ENCODE measurements at places on chromosomes 7 and 10.

DNA sequence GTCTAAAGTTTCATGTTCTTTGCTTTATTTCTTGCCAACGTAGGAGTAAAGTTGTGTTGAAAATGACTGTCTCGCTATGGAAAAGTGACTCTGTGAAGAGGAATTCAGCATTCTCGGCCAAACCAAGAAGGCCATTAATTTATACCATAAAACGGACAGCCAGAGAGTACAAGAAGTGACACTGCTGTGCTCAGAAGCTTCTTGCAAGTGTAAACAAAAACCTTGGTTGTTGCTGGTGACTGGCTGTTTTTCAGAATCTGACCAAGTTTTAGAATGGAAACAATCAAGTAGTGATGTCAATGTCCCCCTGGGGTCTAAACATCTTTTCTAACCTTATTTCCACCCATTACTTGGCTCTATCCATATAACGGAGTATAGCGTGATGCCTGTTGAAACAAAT lies 201.9 kb downstream of the INHBA start:
- DNase-seq = no peak

DNA sequence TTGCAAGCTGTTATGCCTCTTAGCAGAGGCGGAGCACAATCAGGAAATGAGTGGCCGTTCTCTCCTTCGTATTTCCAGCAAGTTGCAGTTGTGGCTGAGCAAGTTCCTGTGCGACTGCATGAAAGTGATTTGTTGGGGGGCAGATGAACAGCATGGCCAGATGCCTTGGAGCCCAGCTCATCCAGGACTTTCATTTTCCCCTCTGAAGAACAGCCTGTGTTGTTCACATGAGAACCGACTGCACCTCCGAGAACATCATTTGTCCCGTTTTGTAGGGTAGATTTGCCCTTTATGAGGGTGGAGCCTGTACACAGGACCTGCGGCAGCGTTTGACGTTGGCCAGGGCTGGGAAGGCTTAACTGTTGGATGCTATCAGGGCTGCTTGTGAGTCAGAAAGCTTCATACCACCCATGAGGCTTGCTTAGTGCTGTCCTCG lies 4.4 kb downstream of the BAG3 start:
- DNase-seq = peak; percentile 39

GRCh38 chr7:69651101-69651590 lies 52.9 kb downstream of the AUTS2 start:
- no peak for DNase-seq

DNA sequence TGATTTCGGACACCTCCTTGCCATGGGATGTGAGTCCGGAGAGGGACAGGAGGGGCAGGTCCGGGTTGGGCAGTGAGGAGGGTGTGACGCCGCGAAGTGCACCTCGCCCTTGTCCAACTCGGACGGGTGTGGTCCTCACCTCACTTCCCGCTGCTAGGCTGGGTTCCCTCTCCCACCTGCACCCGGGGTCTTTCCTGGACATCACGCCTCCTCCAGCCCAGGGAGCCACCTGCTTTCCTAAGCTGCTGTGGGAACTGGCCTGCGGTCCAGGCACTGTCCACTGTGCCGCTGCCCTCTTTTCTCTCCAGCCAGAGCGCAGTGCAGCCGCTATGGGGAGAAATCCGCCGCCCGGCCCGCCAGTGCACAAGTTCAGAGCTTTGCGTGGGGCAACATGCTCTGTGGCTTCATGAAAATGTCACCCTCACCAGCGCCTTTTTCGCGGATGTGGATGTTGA lies 45.0 kb upstream of the ZNF716 start:
- no peak for DNase-seq

DNA sequence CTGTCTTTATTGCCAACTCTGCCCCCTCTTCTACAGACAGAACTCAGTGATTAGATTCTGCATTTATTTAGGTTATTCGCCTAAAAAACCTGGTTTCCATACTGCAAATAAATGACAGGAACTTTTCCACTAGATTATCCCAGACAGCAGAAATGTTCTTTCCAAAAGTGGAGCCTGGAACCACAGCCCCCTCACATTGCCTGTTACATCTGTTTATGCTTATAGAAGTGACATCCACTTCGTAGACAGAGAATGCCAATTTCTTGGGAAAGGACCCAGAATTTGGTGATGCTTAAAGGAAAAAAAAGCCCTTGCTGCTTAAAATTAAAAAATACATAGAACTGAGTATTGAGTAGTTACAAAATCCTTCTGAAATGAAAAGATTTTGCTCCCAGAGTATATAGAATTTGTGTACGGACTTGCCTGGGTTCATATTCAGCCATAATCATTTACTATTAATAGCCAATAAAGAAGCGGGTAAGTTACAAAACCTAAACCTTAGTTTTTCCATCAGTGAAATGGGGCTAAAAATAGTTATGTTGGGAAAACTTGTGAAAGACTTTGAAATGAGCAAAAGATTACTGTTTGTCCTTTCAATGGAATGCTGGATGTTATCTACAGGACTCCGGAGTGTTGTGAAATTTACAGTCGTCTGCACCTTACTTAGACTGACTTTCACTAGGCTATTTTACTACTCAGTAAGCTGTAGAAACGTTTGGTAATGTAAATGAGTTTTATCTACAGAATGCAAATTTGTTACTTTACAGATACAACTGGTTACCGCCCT lies 1.1 kb upstream of the PPP1R9A start:
- DNase-seq = no peak

DNA sequence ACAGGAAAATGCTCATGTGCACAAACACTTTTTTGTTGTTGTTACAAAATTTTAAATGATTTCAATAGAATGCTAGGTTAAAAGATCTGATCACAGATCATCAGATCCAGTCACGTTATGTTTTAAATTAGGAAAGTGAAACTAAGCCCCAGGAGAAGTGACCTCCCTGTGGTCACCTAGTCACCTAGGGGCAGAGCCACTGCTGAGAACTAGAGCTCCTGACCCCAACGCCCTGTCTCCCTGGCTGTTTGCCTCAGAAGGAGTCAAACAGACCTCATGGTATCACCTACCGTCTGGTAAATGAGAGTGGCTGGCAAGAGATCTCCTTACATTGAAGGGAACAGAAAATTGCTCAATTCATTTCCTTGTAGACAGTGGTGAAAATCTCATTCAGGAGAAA lies 447.3 kb downstream of the ADRA2A start:
- no peak for DNase-seq

DNA sequence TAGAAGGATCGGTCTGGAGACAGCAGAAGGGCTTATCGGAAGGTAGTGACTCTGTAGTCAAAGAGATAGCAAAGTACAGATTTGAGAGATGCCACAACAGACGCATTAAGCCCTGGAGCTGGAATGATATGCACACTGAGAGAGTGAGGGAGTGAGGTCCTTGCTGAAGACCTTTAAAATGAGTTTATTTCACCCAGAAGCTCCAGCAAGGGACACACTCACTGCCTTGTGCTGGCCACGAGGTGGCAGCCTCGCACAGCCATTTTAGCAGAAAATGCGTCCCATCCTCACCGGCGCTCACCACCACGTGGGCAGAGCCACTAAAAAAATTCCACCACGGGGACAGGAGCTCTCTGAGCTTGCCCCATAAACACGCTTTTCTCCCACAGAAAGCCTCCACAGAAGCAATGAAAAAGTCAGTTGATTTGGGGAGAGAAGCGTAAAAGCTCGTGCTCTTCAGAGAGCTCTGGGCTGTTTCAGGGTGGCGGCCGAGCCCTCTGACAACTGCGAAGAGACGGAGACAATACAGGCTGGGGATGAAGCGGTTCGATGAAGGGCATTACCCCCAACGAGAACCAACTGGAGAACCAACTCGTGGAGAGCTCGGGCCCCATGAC lies 163.0 kb upstream of the KLF14 start:
- DNase-seq = peak; percentile 29

DNA sequence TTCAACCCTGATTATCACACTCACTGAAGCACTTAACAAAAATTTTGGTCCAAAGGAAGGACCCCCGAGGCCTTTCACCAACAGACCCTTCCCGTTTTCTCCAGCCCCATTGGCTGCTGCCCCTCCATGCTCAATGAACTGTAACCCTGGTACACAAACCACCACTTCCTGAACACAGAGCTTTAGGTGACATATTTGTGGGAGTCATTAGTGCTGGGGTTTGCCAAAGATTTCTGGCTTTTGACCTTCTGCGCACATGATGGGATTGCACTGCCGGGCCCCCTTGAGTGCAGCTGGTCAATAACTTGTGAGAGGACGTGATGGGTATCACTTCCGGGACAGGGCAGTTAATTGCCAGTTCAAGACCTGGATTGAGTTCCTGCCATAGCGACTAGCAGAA lies 9.0 kb upstream of the CAMK1D start:
- no peak for DNase-seq

DNA sequence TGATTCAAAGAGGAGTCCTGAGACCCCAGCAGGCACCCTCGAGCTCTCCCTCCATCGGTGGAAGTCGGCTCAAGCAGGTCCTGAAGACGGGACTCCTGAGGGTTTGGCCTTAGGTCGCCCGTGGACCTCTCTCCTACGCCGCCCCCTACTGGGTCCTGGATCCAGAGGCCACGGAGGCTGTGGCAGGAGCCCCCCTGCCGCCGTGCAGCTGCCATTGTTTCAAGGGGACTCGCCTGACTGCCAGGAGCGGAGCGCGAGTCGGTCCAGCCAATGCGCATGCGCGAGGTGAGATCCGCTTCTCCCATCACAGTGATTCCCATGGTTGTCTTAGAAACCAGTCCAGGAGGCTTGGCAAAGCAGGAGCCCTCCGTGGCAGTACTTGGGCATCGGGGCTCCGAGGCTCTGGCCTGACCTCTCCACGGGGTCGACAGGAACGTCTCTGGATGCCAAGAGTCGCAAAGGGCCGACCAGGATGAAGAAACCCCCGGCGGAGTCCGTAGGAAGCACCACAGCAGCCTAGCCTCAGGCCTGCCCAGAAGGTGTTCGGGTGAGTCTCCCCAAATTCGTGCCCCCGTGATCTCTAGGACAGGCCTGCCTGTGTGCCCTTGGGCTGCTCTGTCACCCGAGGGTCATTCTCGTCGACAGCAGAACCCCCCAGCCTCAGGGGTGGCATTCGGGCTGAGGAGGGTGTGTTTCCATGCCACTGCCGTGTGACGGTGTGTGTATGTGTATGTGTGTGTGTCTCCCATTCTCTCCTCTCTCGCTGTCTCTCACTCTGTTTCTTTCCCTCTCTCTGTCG lies 322.3 kb downstream of the ZNF716 start:
- no peak for DNase-seq

DNA sequence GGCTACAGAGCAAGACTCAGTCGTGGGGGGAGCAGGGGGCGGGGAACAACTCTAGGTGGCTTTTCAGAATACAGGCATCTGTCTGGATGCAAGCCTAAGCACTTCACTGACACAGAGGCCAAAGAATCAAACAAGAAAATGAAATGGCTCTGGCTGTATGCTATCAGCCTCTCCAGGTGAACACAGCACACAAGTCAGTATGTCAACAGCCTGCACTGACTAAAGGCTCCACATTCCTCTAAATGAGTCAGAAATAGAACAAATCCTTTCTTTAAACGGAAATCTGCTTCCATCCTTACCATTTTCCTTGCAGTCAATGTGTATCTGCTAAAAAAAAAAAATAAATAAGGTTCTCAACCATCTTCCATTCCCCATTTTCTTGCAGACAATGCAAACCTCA lies 88.3 kb downstream of the ARMH3 start:
- DNase-seq = no peak

DNA sequence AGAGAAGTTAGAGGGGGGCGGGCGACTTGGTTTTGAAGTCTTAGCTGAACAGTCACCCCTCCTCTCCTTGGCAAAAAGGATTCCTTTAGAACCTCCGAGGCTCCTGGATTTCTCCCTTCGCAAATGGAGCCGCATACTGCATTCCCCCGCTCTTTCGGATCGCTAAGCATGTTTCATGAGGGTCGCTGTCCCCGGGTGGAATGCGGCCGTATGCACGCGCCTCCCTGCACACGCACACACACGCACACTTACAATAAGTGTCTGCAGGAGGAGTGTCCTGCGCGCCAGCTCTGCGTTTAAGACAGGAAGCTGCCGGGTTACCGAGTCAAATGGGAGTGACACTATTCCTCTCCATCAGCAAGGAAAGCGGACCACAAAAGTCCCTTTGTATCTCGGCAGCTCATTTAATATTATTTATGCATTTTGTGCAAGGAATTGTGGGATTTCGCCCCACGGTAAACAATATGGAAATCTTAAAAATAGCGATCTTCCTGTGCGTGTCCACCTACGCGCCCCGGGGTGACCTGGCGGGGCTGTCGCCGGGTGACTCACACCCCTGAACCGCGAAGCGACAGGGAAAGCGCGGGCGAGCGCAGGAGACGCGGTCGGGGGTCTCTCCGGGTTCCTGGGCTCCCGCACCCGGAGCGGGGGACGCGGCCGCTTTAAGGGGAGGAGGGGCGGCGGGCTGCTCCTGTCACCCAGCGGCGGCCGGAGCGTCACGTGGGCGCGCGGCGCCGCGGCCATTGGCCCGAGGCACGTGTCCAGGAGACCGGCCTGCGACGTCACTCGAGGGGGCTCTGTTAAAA lies 988 bp upstream of the EN2 start:
- DNase-seq = no peak

- no peak for DNase-seq
Measured at GRCh38 chr10:4024516-4025245, 239.7 kb upstream of the KLF6 start.

GRCh38 chr10:116905845-116906210 lies 56.5 kb downstream of the ENO4 start:
- no peak for DNase-seq

Data from activated T-helper 1 cell treated with anti-CD3 and anti-CD28 coated beads, Interleukin-2, amount 50 U/mL, for 16 hours (primary cell).